DMS 273 treated with DMSO at 0.1 percent for 48 hours (cell line): ENCODE measurements at places on chromosomes 2 and 18.

DNA sequence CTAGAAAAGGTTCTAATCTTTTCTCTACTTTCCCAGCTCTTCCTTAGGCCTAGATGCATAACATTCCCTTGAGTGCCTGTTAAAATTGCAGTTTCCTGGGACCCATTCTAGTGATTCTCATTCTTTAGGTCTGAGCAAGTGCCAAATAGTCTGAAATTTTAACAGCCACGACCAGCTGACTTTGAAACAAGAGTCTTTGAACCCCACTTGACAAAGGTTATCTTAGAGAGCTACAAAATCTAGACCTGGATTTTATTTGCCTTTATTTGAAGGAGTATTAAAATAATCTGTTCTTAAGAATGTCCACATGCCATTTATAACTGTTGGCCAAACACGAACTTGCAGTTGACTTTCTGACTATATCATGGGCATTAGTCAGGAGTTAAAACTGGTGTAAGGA is 110.2 kb upstream of the LHCGR start:
- no peak for DNase-seq

DNA sequence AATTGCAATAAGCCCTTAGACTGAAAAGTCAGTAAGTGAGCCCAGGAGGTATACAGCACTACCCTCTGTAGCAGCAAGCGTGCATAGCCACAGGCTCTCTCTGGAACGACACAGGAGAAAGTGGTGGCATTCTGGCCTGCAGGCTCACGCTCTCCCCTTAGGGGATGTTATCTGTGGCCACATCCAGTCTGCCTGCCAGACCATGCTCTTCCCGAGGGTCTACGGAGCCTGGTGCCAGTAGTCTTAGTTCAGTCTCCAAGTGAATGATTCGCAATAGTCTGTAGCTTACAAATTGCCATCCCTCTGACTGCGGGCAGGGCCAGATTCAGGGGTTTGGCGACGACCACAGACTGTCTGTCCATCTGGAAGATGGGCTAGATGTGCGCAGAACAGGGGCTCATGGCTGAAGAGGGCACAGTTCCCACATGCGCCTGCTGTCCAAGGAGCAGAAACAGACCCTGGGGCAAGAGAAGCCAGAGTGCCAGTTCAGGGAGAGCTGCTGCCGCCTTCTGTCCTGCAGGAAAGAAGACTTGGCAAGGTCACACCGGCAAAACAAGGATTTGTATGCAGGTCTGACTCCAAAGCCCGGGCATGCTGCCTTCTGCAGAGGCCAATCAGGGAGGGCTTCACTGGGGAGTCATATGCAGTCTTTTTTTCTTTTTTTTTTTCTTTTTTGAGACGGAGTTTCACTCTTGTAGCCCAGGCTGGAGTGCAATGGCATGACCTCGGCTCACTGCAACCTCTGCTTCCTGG is 3.5 kb upstream of the KLF11 start:
- no peak for DNase-seq

- no peak for DNase-seq
Measured at GRCh38 chr2:20488201-20488641, 41.3 kb downstream of the RHOB start.

- DNase-seq: no peak
Measured at GRCh38 chr18:63216516-63217311, 102.9 kb downstream of the BCL2 start.

GRCh38 chr2:182977463-182977862 is 60.8 kb downstream of the NCKAP1 start:
- no peak for DNase-seq

DNA sequence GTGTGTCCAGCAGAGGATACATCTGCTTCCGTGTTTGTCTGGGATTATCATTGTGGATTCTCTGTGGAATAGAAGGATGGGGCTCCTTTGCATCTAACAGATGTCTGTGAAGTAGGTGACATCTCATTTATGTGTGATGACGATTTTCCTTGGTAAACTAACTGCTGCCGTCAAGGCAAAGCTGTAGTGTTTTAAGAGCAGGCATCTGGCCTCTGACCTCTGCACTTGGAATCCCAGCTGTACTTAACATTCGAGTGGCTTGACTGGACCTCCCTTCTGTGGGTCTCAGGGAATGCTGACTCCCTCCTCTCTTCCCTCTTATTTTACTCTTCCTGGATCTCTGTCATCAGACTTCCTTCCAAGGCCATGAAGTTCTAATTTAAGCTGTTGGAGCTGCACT is 56.4 kb downstream of the DCDC2C start:
- no peak for DNase-seq

DNA sequence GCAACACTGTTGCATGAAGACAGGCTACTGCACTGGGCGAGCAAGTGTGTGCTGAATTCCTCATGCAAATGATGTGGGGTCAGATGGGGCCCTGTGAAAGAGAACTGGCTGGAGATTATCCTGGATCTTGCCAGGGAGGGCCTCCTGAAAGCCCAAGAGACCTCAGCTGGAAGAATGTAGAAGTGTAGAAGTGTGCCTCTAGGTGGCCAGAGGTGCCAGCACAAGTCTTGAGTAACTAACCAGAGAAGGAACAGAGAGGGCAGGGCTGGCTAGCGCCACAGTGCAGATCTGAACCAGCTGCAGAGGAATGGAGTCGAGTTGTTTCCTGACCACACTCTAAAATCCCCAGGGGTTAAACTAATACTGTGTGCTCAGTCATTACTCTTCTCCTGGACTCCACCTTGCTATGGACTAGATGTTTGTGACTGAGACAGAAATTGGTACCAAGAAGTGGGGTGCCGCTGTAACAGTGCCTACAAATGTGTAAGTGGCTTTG is 399.3 kb downstream of the LRATD1 start:
- DNase-seq: no peak

DNA sequence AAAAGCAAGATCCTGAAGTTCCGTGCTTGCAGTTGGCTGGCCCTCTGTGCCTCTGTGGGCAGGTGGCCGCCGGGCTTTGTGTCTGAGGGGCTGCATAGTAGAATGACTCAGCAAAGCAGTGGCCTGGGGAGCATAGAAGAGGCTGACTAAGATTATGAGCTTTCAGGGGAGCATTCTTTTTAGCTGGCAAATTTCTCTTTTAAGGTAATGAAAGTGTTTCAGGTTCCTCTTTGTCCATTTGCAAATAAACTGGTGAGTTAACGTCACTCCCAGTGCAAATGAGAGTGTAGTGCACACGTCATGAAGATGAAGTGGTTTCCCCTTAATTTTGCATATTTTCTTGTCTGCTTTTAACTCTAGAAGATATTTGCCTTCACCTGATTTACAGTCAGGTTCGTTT is 98.6 kb downstream of the BCL2L11 start:
- no peak for DNase-seq

- no peak for DNase-seq
Measured at GRCh38 chr2:33209976-33210375, 263.2 kb downstream of the LTBP1 start.

- no peak for DNase-seq
Measured at GRCh38 chr18:61975526-61976326, 82.9 kb upstream of the RNF152 start.

DNA sequence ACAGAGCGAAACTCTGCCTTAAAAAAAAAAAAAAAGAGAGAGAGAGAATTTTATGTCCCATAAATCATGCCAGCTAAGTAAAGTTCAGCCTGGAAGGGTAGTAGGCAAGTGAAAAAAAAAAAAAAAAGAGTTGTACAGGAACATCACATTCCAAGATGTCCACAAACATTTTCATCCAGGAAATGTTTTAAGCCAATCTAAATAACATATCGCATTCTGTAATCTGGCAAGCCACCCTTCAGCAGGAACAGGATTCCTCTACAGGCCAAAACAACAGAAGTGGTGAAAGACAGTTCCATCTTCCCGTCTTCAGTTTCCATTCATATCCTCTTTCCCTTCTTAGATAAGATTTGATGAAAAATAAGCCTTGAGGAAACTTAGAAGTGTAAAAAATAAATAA is 1108.1 kb upstream of the DDX18 start:
- no peak for DNase-seq

DNA sequence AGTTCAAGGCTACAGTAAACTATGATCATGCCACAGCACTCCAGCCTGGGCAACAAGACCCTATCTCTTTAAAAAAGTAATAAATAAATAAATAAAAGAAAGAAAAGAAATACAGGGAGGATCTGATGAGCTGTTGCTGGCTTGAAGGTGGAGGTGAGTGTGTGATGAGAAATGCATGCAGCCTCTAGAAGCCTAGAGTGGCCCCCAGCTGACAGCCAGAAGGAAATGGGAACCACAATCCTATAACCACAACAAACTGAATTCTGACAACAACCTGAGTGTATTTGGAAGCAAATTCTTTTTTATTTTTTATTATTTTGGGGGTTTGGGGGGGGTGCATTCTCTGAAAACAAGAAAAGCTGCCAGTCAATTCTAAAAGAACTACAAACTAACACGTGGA is 14.6 kb downstream of the NOL10 start:
- no peak for DNase-seq

- DNase-seq: no peak
Measured at GRCh38 chr2:182860858-182861257, 5.6 kb downstream of the FRZB start.

DNA sequence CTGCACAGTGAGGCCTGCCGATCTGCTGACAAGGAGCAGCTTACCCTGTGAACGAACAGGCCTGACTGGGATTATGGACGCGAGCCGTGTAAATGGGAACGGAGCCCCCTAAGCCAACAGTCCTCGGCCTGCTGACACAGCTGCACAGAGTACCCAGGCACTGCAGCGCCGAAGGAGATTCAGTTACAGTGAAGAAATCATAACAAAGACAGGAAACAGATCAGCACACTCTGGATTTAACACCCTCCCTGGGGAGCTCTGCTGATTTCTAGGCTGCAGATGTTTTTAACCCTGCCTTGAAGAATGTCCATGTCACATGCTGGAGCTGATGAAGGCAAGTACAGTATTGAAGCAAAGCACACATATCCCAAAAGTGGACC is 43.4 kb downstream of the COLEC12 start:
- DNase-seq: peak; percentile 17

DNA sequence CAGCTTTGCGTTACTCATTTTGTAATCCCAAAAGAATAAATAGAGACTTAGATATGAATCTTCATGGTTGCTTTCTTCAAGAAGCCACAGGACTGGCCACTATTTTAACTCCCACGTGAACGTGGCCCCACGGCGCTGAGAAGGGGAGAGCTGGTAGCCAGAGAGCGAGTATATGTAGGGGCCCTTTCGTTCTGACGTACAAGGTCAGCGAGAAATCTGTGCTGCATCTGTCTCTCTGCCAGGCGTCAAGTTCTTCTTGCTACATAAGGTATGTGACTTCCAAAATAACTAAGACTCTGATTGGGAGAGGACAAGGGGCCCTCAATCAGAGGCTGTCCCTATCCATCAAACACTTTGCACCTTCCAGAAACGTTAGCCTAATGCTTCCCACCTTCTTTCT is 149.2 kb downstream of the PLEKHA3 start:
- DNase-seq: no peak

DNA sequence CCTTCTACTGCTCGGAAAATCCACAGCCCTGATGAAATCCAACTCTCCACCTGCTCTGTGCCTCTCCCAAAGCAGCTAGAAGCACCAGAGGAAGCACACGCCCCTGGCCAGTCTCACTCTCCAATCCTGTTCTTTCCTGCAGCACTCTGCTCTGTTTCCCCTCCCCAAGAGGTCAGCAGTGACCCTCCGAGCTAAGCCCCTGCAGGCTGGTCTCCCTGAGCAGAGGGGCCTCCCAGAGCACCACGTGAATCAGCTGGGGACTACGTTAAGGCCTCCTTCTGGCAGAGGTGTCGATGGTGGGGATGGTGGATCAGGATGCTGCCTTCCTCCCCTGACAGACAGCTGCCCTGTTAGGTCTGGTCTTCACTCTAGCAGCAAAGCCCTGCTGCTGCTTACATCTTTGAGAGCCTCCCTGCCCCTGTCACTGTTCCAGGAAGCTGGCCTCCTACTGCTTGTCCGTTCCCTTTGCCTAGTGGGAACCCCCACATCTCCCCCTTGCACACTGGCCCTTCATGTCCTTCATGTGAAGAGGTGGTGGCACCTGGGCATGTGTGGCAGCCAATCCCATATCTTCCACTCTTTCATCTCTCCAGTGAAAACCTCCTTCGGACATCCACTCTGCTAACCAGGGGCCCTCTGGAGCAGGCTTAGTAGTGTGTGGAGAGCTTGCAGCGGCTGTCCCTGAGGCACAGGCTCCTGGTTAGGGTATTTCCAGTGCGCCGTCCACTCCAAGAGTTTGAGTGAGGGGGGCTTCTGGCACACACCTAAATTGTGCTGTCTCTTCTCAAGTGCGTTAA is 307.5 kb upstream of the HS6ST1 start:
- DNase-seq: no peak

DNA sequence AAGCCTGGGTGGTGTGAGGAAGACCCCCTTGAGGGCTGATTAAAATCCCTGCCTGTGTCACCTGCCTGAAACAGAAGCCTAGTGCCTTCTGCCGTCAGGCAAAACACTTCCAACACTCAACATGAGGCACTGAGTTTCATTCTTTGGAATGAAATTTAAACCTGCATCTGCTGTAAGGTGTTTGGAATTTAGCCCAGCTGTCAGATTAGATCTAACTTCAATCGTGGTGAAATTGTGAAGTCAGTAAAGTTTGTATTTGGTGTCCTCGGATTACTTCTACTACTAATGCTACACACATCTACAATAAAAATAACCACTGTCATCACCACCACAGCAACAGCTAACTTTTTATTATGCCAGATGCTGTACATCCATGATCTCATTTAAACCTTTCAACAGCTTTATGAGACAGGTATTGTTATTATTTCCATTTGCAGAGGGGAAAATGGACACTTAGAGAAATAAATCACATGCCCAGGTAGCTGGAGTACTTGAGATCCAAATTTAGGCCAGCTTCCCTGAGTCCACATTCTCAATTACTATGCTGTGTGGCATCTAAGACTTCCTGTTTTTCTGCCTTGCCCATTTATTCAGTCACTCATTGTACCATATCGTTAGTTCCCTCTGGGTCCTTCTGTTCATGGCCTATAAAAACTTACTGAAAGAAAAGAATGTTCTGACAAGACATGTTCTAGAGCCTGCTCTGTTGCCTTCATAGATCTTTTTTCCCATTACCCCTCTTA is 98.2 kb upstream of the GCFC2 start:
- DNase-seq: no peak

DNA sequence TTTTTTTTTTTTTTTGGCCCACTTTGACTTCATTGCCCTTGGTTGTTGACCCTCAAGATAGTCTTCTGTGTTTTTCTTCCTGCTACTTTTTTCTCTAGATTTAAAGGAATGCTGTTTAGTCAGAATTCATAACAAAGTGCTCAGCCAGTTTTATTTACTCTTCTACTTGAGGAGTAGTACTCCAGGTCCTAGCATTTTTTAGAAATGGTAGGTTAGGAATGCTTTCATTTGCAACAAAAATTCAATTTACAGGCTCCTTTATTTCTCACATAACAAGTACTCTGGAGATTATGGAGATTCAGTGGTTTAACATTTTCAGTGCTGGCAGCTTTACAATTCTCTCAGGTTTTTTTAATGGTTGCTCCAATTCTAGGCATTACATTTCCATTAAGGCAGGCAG is 58.2 kb downstream of the KIAA1328 start:
- DNase-seq: no peak

- DNase-seq: no peak
Measured at GRCh38 chr2:128409326-128410034, 90.8 kb upstream of the HS6ST1 start.

GRCh38 chr2:187978356-187978755 is 313.3 kb upstream of the GULP1 start:
- DNase-seq: no peak
